ENCODE measurements at places on chromosomes 12 and 14.

DNA sequence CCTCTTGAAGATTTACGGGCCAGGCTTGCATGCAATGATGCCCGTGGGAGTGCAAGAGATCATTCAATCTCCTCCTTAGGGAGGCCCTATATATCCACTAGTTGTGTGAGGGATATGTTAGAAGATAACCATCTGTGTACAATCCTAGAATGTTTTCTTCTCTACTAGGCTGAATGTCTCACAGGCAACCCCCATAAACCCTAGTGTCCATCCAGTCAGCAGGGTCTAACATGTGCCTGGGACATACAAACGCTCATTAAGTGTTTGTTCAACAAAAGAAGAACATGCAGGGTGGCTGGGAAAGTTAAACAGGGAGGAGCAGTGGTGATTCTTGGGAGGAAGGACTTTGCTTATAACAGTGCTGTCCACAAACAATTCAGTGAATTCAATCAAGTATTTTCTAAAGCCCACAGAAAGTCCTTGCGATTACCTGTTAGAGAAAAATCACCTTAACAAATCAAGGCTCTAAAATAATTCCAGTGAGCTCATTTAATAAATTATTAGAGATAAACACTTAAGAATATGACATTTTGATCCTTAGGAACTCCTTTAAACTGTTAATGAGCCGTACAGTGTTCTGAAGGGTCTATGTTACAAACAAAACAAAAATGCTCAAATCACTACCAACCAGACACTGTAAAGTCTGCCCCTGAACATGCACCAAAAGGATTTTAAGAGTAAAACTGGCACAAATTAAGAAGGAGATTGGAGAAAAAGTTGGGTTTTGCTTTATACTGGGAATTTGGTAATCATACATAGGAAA is 96.6 kb upstream of the FERMT2 start:
- no peak for DNase-seq

- no peak for DNase-seq
These were observed 143.0 kb downstream of the TMTC1 start for GRCh38 chr12:29640589-29641345.

GRCh38 chr14:105240811-105241576 is 7.3 kb upstream of the BTBD6 start:
- DNase-seq, result no peak

GRCh38 chr12:45644541-45644940 is 85.0 kb upstream of the ARID2 start:
- DNase-seq, result no peak

GRCh38 chr14:61663312-61663979 is 31.9 kb upstream of the HIF1A start:
- DNase-seq, result no peak
